Stimulated activated CD4-positive, alpha-beta T cell treated with anti-CD3 and anti-CD28 coated beads, TNF-alpha, amount 100 ng/mL, for 48 hours (primary cell): ENCODE measurements at places on chromosomes 16 and 17.

DNA sequence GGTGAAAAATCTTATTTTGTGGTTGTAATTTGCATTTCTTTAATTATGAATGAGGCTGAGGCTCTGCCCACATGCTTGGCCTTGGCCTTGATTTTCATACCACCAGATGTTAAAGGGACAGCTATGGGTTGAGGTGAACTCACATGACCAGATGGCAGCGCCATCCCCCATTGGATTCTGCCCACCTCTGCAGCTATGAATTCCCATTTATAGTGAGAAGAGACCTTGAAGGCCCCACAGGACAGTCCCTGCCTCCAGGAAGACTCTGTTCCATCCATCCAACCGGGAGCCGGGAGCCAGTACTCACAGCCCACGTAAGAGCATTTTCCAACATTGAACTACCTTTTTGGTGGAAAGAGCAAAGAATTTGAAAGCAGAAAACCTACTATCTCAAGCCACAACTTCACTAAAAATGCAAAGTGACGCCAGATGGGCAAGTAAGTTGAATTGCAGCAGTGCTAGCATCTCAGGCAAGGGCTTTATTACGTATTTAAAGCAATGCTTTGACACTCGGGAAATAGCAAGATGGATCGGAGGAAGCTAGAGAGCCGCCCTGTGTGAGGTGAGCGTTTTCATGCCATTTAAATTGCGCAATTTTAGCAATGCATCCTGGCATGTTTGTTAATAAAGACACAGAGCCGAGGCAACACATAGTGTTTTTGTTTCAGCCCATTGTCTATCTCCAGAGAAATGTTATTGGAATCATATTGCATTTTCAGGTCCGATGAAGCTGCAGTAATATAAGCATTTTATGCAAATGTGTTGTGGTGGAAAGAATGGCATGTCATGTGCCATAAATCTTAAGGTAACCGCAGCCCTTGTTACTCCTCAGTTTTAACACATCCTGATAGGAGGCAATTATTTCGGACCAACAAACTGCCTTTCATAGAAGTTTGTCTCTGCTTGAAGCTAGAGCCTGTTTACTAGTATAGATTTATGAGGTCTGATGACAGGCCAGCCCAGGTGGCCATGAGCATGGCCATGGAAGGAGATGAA is 273.4 kb upstream of the TNRC6C start:
- no peak for DNase-seq

DNA sequence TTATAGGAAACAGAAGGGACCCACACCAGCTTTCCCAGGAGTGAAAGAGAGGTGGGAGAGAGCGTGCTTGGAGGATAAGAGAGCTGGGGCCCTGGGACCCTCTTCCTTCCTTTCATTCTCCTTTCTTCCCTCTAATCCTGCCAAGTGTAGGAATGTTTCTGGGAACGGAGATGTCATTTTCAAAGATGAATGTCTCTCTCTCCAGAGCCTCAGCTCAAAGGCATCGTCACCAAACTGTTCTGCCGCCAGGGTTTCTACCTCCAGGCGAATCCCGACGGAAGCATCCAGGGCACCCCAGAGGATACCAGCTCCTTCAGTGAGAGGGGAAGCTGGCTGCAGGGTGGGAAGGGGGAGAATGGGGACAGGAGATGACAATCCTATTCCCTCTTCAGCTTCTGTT is 2.0 kb downstream of the FGF11 start:
- no peak for DNase-seq

GRCh38 chr16:86455116-86455515 is 55.2 kb upstream of the FOXF1 start:
- DNase-seq: no peak

- no peak for DNase-seq
Measured at GRCh38 chr17:50052241-50052796, 3.6 kb upstream of the ITGA3 start.

- no peak for DNase-seq
Measured at GRCh38 chr17:64599827-64600226, 62.3 kb downstream of the SMURF2 start.

DNA sequence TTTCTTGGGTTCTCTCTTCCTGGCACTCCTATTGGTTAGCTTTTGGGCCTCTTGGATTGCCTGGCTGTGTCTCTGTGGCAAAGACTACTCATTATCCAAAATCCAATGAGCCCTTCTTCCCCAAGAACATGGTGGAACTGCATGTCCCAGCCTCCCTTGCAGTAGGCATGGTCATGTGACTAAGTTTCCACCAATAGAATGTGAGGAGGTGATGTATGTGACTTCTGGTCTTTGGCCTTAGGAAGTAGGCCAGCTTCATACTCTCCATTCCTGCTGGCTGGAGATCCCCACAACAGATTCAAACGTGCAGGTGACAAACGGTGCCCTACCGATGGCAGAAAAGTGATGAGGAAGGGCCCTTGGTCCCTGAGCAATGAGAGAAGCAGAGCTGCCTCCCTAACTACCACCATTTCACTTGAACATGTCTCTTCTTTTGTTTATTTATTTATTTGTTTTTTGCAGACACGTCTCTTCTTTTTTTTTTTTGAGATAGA is 17.3 kb upstream of the SPN start:
- no peak for DNase-seq
